ENCODE measurements at places on chromosomes 3 and 15. TPM values are rescaled to one million over a fixed set of nuclear protein-coding genes. Genes with fewer than 3 reads are reported as not detected.

- no peak for DNase-seq
These were observed 15.3 kb downstream of the CHDH start for GRCh38 chr3:53830944-53831343.

- no peak for DNase-seq
These were observed 864 bp upstream of the NEO1 start for GRCh38 chr15:73051391-73051806.

DNA sequence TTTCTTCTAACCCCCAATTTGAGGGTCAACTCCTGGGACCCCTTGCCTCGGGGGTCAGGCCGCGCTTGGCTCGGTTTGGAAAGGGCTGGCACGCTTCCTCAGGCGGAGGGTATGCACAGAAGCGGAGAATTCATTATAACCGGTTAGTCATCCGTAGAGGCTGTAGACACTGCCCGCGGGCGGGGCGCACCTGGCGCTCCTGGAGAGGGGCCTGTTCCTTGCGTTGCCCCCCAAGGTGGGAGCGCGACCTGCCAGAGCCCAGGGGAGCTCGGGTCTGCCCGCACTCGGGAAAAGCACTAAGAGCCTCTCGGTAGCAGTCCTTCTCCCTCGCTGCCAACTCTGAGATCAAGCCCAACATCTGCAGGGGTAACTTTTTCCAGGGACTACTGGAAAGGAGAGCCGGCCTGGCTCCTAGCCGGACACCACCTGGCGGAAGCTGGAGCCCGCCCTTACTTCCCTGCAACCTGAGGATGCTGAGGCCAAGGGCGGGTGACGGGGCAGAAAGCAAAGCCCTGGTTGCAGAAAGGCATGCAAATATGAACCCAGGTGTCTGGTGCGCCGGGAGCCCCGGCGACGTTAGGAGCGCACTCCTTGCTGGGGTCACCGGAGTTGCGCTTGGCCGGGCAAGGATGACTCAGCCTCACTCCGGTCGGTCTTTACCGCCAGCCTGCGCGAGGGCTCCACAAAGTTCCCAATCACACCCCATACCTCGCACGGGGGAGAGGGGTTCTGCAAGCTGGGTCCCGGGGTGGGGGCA is 1.5 kb upstream of the CACNA2D3 start:
- no peak for DNase-seq

DNA sequence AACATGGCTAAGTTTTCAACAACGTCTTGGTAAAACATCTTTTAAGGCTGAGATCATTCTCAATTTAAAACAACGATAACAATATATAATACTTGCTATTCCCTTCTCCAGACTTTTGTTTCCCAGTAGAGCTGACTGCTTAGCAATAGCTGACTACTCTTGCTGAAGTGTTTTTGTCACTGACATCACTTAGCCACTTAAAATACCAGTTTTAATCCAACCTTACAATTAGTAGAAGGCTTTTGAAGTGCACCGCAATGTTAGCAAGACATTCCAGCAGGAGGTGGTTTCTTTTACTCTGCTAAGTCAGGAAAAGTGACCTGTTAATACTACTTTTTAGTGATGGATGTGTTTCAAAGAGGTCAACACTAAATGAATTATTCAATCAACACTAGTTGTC is 28.7 kb upstream of the GBE1 start:
- no peak for DNase-seq

The GP5 gene
- not detected for total RNA-seq
